ENCODE measurements at places on chromosomes 4 and X.

DNA sequence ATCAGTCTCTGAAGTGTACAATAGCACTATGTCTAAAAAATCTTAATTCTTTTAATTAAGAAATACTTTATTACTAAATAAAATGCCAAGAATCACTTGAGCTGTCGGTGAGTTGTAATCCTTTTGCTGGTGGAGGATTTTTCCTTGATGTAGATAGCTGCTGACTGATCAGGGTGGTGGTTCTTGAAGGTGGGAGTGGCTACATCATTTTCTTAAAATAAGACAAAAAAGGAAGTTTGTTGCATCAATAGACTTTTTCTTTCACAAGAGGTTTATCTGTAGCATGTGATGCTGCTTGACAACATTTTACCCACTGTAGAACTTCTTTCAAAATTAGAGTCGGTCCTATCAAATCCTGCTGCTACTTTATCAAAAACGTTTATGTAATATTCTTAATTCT lies 68.8 kb upstream of the ZC4H2 start:
- DNase-seq = no peak

GRCh38 chrX:138740341-138740740 lies 28.8 kb upstream of the FGF13 start:
- DNase-seq = no peak

DNA sequence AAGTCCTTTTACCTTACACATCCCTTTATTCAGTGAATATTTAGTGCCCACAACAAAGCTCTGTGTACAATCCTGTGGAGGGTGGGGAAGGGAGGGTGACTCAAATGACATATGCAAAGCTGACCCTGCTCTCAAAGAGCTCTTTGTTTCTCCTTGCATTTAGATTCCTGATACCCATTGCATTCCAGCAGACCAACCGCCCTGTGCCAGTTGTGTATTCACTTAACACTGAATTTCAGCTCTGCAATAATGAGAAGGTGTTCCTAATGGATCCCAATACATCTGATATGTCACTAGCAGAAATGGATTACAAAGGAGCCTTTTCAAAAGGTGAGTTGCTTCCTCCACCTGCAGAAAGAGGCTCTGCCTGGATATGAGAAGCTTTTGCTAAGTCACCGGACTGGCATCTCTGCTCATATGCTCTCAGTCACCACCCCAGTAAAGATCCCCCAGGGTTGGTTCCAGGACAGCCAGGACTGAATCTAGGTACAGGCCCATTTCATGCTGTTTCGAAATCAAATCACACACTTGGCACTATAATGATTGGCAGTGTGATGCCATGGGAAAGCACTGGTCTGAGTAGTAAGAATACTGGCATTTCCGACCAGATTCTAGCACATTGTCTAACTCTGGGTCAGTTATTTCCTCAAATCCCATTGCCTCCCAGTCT lies 17.1 kb upstream of the ANXA3 start:
- DNase-seq = no peak

- DNase-seq = no peak
Measured at GRCh38 chr4:189988877-189989431, 38.1 kb downstream of the FRG2 start.

DNA sequence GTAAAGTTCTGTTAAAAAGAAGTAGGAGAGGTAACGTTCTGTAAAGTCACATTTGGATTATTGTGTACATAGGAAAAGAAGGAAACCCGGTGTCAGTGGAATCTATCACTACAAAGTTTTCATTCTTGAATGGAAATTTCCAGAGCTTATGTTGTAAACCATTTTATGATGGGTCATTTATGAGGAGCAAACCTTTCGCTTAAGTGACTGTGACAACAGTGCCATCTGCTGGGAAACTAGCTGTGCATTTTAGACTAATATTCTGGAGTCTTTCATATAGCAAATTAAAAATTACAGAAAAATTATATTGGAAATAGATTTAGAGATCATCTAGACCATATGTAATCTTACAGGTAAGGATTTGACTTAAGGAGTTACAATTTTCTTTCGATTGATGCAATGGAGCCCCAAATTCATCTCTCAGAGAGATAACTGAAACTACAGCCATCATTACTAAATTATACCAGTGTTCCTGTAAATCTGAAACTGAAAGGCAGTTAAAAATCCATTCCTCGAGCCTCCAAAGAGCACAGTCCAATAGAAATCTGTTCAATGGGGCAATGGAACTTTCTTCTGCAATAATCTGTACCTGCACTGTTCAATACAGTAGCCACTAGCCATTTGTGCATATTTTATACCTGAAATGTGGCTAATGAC lies 26.9 kb downstream of the ASB9 start:
- DNase-seq = peak; percentile 64

DNA sequence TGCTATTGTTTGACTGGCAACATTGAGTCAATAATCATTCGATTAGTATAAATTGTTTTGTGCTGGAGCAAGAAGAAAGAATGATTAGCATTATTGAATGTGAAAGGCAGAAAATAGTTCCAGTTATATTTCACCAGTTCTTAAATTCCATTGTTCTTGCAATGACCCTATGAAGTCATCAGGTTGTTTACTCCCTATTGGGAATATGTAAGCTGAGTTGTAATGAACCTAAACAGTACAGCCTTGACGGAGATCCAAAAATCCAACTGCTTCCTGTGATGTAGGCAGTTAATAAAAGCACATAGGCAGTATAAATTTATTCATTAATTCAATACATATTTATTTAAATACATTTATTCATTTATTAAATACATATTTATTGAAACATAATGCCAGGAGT lies 947.5 kb downstream of the PCDH7 start:
- no peak for DNase-seq

DNA sequence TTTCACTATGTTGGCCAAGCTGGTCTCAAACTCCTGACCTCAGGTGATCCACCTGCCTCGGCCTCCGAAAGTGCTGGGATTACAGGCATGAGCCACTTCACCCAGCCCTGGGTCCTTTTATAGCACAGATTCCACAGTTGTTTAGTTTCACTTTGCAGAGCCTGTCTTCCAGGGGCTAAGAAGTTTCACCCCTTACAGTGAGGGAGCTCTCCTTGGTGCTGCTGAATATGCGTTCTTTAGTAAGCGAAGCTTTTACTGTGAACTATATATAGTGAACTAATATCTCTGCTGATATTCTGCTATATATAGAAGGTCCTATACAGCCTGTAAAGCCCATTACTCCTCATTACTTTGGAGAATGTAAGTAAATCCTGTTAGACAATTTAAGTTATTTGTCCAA lies 4.2 kb downstream of the TCEAL6 start:
- peak; percentile 3 for DNase-seq

GRCh38 chr4:74357965-74358364 lies 7.0 kb upstream of the EREG start:
- no peak for DNase-seq

GRCh38 chr4:1582227-1582626 lies 101.9 kb downstream of the FAM53A start:
- DNase-seq = no peak

DNA sequence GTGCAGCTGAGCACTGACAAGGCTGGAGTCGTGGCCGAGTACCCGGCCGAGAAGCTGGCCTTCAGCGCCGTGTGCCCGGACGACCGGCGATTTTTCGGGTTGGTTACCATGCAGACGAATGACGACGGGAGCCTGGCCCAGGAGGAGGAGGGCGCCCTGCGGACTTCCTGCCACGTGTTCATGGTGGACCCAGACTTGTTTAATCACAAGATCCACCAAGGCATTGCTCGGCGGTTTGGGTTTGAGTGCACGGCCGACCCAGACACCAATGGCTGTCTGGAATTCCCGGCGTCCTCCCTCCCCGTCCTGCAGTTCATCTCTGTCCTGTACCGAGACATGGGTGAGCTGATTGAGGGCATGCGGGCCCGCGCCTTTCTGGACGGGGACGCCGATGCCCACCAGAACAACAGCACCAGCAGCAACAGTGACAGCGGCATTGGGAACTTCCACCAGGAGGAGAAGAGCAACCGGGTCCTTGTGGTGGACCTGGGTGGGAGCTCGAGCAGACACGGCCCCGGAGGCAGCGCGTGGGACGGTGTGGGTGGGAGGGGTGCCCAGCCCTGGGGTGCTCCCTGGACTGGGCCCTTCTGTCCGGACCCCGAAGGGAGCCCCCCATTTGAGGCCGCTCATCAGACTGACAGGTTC lies 24.3 kb downstream of the RGS12 start:
- DNase-seq = no peak

GRCh38 chr4:73661646-73662119 lies 41.4 kb upstream of the RASSF6 start:
- DNase-seq = peak; percentile 58

GRCh38 chrX:115427861-115428410 lies 133.0 kb upstream of the PLS3 start:
- no peak for DNase-seq

DNA sequence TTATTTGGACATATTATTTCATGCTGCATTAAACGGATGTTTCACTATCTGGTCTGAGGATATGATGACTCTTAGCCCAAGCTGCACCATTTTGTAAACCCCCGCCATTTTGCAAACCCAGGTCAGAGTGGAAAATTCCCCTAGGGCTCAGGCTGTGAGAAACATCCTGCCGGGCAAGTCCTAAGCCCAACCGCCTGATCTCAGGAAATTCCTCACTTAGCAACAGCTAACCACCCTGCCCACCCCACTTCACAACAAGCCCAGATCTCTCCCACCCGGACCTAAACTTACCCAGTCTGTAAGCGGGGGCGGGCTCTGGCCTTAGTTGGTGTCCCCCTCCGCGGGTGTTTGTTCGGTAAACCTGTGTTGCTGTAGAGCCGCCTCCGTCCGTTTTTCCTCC lies 2747.1 kb downstream of the PCDH7 start:
- no peak for DNase-seq

DNA sequence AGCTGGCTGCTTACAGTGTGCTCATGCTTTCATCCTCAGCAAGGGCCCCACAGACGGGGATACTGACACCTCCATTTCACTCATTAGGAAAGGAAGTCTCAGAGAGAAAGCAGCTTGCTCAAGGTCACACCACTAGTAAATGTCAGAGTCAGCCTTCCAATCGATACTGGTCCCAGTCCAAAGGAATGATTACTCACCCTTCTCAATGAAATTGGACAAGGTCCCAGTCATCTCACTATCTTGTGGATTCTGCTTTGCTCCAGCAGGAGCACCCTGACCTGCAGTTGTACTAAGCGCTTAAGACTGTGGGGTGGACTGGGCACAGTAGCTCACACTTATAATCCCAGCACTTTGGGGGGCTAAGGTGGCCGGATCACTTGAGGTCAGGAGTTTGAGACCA lies 132.2 kb upstream of the SLC34A2 start:
- no peak for DNase-seq

DNA sequence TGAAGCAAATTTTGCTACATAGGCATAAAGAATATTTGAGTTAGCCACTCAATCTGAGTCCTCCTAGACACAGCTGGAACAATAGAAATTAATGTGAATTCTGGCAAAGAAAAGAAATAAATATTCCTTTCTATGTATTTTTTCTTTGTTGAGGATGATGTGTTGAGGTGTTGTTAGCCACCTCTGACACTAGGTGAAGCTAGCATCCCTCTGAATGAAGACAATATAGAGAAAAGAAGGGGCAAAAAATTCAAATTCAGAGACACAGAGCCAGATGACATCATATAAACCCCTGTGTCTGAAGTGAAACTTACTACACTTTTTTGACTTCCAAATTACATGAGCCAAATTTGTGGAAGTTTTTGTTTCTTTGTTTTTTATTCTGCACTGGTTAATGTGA lies 34.6 kb upstream of the TMPRSS11D start:
- peak; percentile 57 for DNase-seq

- DNase-seq = no peak
Measured at GRCh38 chr4:99324979-99325378, 3.8 kb upstream of the ADH1B start.

- DNase-seq = no peak
Measured at GRCh38 chr4:48503233-48504025, 13.4 kb downstream of the ZAR1 start.

DNA sequence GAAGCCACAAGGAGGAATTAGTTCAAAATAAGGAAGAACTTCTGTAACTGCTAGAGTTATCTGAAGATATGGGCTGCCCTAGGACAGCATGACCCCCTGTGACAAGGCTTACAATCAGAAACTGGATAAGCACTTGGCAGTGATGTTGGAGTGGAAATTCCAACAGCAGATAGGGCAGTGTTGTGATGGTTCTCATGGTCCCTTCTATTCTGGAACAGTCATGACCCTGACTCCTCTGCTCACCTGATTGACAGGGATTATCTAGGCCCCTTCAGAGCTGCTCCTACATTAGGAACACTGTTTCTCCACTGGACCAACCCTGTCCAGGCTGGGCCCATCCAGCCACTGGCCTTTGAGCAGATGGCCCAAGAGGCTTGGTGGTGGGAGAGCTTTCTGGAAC lies 17.9 kb downstream of the NALF2 start:
- DNase-seq = no peak

GRCh38 chrX:74449937-74450330 lies 28.6 kb downstream of the SLC16A2 start:
- no peak for DNase-seq

DNA sequence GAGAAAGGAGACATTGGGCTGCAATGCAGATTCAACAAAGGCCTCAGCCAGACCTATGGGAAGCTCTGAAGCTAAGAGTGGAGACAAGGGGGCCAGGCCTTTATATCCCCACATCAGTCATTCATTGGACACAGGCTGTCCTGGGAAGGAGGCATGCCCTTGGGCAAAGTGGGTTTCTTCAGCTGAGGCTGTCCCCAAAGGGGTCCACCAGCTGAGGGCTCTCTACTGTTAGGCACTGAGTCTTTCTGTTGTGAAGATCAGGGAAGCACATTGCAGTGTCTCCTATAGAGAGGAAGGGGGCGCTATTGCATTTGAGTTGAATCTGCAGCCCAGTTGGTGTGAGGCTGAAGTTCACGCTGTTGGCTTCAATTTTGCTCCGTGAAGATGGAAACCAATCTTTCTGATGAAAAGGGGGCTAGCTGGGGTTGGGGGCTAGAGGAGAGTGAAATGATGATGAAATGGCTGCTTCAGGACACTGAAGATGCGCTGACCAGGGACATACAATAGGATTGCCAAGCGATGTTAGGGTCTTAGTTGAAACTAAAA lies 48.0 kb downstream of the SLC25A5 start:
- DNase-seq = peak; percentile 79

DNA sequence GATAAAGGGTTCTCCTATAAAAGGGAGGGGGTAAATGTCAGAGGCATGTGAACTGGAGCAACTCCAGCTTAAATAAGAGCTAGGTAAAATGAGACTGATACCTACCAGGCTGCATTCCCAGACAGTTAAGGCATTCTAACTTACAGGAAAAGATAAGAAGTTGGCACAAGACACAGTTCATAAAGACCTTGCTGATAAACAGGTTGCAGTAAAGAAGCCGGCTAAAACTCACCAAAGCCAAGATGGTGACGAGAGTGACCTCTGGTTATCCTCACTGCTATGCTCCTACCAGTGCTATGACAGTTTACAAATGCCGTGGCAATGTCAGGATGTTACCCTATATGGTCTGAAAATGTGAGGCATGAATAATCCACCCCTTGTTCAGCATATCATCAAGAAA lies 13.1 kb upstream of the SULT1B1 start:
- no peak for DNase-seq

- DNase-seq = peak; percentile 47
Measured at GRCh38 chr4:154024097-154024694, 235.3 kb upstream of the SFRP2 start.

GRCh38 chrX:32451954-32452695 lies 759.2 kb downstream of the DMD start:
- peak; percentile 15 for DNase-seq

GRCh38 chrX:10769195-10769594 lies 148.8 kb upstream of the MID1 start:
- DNase-seq = peak; percentile 54

- DNase-seq = no peak
Measured at GRCh38 chr4:175106301-175106700, 188.1 kb downstream of the ADAM29 start.

- DNase-seq = peak; percentile 58
Measured at GRCh38 chrX:3638280-3638873, 75.1 kb downstream of the PRKX start.

GRCh38 chrX:39905946-39906345 lies 191.8 kb downstream of the BCOR start:
- DNase-seq = no peak
